ENCODE measurements at places on chromosomes 12 and 14. TPM values are rescaled to one million over a fixed set of nuclear protein-coding genes. Genes with fewer than 3 reads are reported as not detected.

MYO1H gene
- not detected for total RNA-seq

POTEM gene
- total RNA-seq = not detected

WIF1 gene
- total RNA-seq = not detected

ADAMTS20 gene
- not detected for total RNA-seq

LRRIQ1 gene
- total RNA-seq = 1.0 TPM

OR4Q3 gene
- total RNA-seq = not detected

AQP6 gene
- not detected for total RNA-seq

ADAM21 gene
- 0.05 TPM for total RNA-seq

TAMALIN gene
- total RNA-seq = 0.65 TPM

GPHN gene
- 15.2 TPM for total RNA-seq

TFCP2 gene
- 20.3 TPM for total RNA-seq

LRP6 gene
- total RNA-seq = 14.7 TPM

All from A549 treated with GW870086 at 1 μM for 4 hours (cell line).